Aorta (tissue), 5 donors: ENCODE measurements at places on chromosomes 1 and 21. TPM values are rescaled to one million over a fixed set of nuclear protein-coding genes. Genes with fewer than 3 reads are reported as not detected.

GRCh38 chr1:198649232-198649967 lies 10.6 kb downstream of the PTPRC start:
- H3K4me3 ChIP-seq = no peak overlapping the region
- no peak for DNase-seq
- H3K27ac ChIP-seq = no peak overlapping the region
- no peaks in the 10 kb centered on the region for H3K27me3 ChIP-seq
- H3K4me1 ChIP-seq = no peaks in the 10 kb centered on the region

- no peak for DNase-seq
- no peaks in the 10 kb centered on the region for H3K36me3 ChIP-seq
- no peaks in the 10 kb centered on the region for H3K4me1 ChIP-seq
- H3K27me3 ChIP-seq = no peaks in the 10 kb centered on the region
- no peak overlapping the region for H3K4me3 ChIP-seq
Observed at GRCh38 chr1:21313203-21313885, 23.1 kb upstream of the ECE1 start.

- H3K4me3 ChIP-seq = no peak overlapping the region
- no peak for DNase-seq
- H3K36me3 ChIP-seq = no peaks in the 10 kb centered on the region
- H3K4me1 ChIP-seq = no peaks in the 10 kb centered on the region
- no peak overlapping the region for H3K27ac ChIP-seq
- H3K27me3 ChIP-seq = no peaks in the 10 kb centered on the region
Observed at GRCh38 chr1:44261962-44262361, 48.7 kb downstream of the DMAP1 start.

DNA sequence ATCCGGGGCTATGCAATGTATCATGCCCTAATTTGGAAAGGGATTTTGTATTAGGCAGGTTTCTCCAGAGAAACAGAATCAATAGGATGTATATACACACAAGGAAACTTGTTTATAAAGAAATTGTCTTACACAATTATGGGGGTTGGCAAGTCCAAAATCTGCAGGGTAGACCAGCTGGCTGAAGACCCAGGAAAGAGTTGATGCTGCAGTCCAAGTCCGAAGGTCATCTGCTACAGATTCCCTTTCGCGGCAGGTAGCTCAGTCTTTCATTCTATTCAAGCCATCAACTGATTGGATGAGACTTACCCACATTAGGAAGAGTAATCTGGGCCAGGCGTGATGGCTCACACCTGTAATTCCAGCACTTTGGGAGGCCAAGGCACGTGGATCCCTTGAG lies 54.6 kb upstream of the CXADR start:
- no peak overlapping the region for H3K4me3 ChIP-seq
- no peaks in the 10 kb centered on the region for H3K36me3 ChIP-seq
- DNase-seq = no peak
- H3K4me1 ChIP-seq = peaks cover 3% of the 10 kb centered on the region

Gene CCDC17
- 3.3 TPM for total RNA-seq

Gene CCDC24
- 2.6 TPM for total RNA-seq

Gene S100A8
- total RNA-seq = 83.5 TPM
